GOT3 (cell line): ENCODE measurements at places on chromosomes 16 and 17.

- DNase-seq, result no peak
Observed at GRCh38 chr16:84131117-84131516, 13.9 kb downstream of the HSDL1 start.

- DNase-seq, result no peak
Observed at GRCh38 chr17:19948116-19948943, 29.3 kb downstream of the AKAP10 start.

GRCh38 chr17:76246080-76247066, 6.1 kb upstream of the RNF157 start:
- DNase-seq, result no peak

GRCh38 chr17:30761060-30761459, 63.4 kb downstream of the CRLF3 start:
- no peak for DNase-seq

DNA sequence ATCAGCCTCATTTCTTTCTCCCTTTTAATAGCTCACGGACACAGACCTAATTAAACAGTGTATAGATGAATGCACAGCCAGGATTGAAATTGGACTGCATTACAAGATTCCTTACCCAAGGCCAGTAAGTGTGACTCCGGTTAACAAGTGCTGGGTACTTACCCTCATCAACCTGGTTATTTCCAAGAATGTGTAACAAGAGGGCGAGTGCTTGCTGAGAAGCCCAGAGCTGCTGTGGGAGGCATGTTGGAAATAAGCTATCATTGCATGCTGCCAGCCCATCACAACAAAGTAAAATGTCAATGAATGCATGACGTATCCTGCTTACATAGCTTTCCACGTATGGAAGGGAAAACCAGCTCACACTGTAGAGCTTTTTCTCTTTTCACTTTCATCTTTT, 19.5 kb downstream of the LYRM1 start:
- no peak for DNase-seq

DNA sequence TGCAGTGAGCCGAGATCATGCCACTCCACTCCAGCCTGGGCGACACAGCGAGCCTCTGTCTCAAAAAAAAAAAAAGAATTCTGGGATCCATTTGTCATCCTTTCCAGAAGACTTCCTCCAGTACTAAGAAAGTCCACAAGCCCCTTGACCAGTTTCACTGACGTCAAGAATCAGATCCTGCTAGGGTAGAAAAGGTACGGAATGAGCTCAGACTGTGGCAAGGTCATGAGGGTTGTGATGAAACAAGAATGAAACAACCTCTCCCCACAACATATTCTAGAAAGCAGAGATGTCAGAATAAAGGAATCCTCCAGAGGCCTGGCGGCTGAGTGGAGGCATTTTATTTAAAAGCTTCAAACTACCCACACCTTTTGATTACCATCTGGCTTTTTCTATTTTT, 29.9 kb downstream of the TRAF4 start:
- DNase-seq, result no peak

DNA sequence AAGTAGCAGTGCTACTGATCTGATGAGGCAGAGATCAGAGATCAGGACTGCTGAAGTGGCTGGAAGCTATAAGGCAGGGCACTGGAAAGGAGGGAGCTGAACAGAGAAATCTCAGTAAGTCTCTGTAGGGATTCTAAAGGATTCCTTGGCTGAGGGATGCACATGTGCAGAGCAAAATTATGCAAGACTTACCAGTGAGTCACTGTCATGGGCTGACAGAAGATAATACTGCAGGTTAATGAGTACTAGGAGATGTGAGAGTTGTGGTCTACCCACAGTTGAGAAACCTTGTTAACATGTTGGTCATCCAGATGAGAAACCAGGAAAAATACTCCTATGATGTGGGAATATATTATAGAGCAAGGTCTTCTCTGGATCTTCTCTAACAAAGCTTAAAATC, 378.1 kb downstream of the HAPSTR1 start:
- DNase-seq, result no peak

- no peak for DNase-seq
Observed at GRCh38 chr16:67702130-67702529, 17.0 kb downstream of the GFOD2 start.

DNA sequence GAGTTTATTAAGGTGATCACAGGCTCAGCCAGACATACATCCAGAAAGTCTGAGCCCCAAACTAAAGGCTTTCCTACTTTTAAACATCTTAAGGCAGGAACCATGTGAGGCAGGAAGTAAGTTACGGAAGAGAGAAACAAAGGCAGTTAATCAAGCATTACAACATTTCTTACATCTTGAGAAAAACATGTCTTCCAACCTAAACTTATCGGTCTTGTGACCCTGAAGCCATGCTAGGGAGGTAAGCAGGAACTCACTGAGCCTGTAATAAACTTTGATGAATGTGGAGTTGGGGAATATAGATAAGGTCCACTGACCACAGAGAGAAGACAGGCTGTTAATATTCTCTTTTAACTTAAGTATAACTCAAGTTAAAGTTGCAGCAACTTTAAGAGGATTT, 3.5 kb upstream of the ACSM3 start:
- no peak for DNase-seq

DNA sequence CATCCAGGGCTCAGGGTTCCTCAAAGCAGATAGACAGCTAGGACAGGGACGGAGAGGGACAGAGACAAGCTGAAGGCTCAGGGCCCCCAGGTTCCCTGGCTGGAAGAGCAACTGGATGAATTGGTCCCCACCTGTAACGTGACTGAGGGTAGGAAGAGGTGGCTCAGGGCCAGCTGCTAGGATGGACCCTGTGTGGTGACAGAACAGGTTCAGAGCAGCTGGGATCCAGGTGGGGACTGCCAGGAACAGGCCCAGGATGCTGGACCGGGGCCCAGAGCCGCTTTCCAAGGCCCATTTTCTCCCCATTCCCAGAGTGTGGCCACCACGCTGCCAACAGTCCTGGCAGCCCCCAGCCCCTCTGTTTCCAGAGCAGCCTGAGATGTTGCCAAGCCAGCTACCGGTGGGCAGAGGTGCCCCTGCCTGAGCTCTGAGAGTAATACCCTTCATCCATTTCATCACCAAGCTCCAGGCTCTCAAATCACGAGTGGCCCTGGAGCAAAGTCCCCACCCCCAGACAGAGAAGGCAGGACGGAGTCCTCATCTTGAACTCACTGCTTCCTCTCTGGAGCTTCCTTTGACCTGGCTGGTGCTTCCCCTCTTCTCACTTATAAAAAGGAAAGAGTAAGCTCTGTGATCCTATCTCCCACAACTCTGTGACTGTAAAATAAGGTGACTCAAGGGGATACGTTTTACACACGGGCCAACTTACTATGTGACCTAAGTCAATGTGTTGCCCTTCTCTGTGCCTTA, 79.6 kb downstream of the TMEM132E start:
- DNase-seq, result no peak

- no peak for DNase-seq
Observed at GRCh38 chr16:83227336-83227735, 580.4 kb upstream of the HSBP1 start.

DNA sequence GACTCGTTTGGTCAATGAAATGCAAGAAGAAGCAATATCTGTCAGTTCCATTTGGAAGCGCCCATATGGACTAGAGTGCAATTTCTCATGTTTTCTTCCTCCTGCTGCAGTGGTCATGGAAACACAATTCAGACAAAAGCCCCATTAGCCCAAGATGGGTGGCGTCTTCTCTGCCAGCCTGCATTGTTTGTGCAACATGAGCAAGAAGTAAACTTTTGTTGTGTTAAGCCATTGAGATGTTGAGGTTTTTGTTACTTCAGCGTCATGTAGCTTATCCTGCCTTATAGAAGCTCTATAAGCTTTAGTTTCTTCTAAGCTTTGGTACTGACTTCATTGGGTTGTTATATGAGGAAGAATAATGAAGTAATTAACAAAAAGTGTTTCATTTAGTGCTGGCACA, 137.4 kb downstream of the NPIPB5 start:
- DNase-seq, result no peak

GRCh38 chr17:82213251-82214011, 789 bp upstream of the CCDC57 start:
- DNase-seq, result peak; percentile 35

DNA sequence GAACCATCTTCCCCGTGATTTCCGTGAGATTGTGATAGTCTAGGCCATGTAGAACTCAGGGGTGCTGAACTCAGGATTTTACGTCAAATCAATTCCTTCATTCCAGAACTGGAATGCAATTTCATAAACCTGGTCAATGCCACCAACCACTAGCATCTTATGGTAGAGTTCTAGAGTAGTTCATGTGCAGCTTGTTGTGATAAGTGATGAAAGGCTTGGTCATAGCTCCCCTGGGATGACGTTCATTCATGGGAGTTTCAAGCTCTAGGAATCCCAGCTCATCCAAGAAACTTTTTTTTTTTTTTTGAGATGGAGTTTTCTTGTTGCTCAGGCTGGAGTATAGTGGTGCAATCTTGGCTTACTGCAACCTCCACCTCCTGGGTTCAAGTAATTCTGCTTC, 3.7 kb upstream of the DPEP2 start:
- DNase-seq, result no peak

GRCh38 chr17:27575096-27575911, 55.7 kb upstream of the LGALS9 start:
- no peak for DNase-seq

- DNase-seq, result no peak
Observed at GRCh38 chr17:75623386-75623785, 9.8 kb upstream of the SMIM5 start.

GRCh38 chr16:84514295-84514873, 9.9 kb upstream of the MEAK7 start:
- no peak for DNase-seq

DNA sequence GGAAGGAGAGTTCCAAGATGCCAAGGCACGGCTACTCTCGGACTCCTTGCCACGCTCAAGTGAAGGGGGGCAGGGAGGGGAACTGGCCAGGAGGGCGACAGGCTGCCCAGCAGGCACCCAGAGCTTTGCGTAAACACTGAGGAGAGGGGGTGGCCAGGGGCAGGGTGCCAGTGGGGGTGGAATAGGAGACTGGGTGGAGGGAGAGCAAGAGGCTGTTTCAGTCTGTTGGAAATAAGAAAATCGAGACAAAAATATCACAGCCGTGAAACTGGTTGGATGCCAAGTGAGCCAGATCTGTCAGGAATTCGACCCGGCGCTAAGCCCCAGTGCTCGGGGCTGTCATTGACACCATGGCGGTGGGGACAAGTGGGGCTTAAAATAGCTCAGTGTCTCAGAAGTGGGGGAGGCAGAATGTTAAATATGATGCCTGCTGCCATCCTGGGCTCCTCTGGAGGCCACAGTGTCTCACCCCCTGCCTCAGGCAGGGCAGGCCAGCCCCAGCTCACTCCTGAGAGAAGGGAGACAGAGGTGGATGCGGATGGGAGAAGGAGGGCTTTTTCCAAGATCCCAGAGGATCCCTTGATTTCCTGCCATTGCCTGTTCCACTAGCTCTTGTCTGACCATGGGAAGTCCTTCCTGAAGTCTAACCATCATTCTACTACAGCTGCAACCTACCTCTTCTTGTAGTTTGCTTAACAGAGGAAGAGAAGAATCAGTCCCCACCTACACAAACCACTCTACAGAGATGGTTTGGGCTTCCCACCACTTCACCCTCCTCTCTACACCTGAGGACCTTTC, 9.5 kb downstream of the PNMT start:
- no peak for DNase-seq

GRCh38 chr17:68854452-68854851, 100.7 kb downstream of the ABCA8 start:
- DNase-seq, result no peak

DNA sequence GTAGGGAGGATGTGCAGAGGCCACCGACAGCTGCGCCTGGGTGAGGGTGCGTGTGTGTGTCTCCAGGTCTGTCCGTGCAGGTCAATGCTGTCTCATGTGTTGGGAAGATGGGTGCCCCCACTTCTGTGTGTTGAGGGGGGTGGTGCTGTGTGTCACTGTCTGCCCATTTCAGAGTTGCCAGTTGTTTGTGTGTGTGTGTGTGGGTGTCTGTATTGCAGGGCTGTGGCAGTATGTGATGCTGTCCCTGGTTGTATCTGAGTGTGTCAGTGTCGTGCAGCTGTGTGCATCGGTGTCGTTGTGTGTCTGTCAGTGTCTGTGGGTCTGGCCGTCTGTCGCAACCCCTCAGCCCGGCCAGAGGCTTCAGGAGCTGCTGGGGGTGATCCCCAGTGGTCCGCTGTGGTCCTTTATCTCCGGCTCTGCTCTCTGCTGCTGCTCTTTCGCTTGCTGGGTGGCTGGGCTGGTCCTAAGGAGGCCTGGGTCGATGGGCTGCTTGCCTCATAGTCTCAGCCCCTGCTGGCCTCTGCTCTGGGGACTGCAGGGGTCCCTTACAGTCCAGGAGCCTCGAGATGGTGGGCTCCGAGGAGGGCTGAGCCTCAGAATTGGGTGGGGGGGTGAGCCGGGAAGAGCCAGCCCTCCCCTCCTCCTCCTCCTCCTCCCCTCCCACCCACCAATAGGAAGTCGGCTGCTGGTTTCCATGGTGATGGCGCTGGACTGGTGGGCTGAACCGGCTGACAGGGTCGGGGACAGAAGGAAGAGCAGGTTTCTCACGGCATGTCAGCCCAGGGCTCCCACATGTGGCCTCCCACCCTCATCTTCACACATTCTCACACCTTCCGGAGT, at the start of gene TSPOAP1:
Gene TSPOAP1, minus strand, starts transcription at position 601 of the 840 bp plus-strand sequence. CDS start 875 bp downstream, outside the sequence.
- no peak for DNase-seq

GRCh38 chr16:88618956-88619667, 19.3 kb upstream of the IL17C start:
- no peak for DNase-seq
